ENCODE measurements at places on chromosomes 12 and 14. TPM values are rescaled to one million over a fixed set of nuclear protein-coding genes. Genes with fewer than 3 reads are reported as not detected.

Gene OR6C2
- not detected for total RNA-seq

Gene LTBP2
- 81.3 TPM for total RNA-seq

Gene GXYLT1
- total RNA-seq = 26.6 TPM

- H3K4me1 ChIP-seq = peaks cover 5% of the 10 kb centered on the region
- no peak overlapping the region for H3K27ac ChIP-seq
- H3K27me3 ChIP-seq = no peaks in the 10 kb centered on the region
- no peak overlapping the region for H3K4me3 ChIP-seq
- H3K36me3 ChIP-seq = no peaks in the 10 kb centered on the region
- DNase-seq = peak; percentile 10
Observed at GRCh38 chr12:62866451-62867082, 68.4 kb downstream of the PPM1H start.

DNA sequence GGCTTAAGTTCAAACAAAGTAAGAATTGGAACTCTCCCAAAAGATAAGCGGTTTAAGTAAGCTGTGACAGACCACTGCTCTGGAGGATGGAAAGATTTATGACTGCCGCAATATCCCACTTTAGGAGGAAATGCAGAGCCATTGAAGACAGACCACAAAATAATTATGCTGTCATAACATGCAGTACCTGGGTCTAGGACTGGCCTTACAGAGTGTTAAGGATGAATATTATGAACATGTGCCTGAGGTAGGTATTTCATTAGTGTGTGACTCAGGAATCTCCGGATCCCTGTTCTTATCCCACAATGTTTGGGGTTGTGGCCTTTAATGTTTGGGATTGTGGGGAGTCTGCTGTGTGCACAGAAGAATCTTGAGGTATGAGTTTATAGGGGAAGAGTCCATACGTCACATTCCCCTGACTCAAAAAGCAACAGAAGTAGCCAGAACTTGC is 114.9 kb downstream of the SAMD4A start:
- H3K27me3 ChIP-seq = no peaks in the 10 kb centered on the region
- H3K4me1 ChIP-seq = no peaks in the 10 kb centered on the region
- no peak overlapping the region for H3K27ac ChIP-seq
- H3K36me3 ChIP-seq = no peaks in the 10 kb centered on the region
- no peak for DNase-seq
